ENCODE measurements at places on chromosomes 5 and 9. TPM values are rescaled to one million over a fixed set of nuclear protein-coding genes. Genes with fewer than 3 reads are reported as not detected.
A peak's percentile ranks its signal among the peaks of the same experiment; 100 is the strongest.

The DELE1 gene
- 55.7 TPM for total RNA-seq

The SPATA31D4 gene
- not detected for total RNA-seq

The SECISBP2 gene
- total RNA-seq: 24.2 TPM

The CDH6 gene
- not detected for total RNA-seq

The DNAI1 gene
- total RNA-seq: not detected

The LCN15 gene
- total RNA-seq: not detected

The GRPEL2 gene
- total RNA-seq: 28.0 TPM

The NMUR2 gene
- not detected for total RNA-seq

GRCh38 chr5:112174959-112175594 is 244.0 kb downstream of the EPB41L4A start:
- peak; percentile 57 for DNase-seq

DNA sequence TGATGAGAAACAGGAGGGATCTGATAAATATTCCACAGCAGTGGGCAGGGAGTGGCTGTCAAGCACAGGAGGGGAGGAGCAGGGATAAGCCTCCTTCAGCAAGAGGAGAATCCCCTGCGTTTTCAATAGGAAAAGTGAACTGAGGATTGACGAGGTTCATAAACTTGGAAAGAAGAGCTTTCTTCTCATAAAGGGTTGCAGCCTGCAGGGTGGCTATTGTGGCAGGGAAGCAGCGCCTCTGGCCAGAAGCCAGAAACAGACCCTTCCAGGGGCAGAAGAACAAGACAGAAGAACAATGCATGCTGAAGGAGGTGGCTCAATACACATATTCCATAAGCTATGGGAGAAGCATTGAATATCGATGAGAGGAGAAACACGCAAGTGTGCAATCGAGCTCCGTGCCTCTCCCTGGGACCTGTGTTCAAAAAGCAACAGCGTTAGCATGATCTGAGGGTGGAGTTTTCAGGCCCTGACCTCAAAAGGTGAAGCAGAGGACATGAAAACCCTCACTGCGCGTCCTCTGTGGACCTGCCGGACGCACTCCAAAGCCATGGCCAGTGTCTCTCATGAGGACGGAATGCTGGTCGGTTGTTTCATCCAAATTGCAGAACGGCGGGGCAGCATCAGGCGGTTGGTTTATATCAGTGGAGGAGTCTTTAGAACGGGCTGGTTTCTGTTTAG is 67.6 kb downstream of the ANKRD33B start:
- no peak for DNase-seq

DNA sequence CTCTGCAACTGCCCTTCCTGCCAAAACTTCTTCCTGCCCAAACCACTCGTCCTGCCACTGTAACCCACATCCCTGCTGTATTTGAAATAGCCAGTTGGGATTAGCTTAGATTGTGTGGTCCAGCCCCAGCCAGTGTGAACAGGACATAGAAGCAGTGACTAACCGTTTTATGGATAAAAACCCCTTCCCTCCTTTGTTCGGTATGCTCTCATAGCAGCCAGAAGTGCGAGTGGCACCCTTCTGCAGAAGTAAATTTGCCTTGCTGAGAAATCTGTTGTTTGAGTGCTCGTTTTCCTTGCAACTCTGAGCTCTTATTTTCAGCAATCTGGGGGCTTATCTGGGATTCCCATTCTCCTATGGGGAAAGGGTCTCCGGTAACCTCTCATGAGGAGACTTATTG is 470.0 kb downstream of the PRDM9 start:
- peak; percentile 15 for DNase-seq

GRCh38 chr9:19785230-19785629 is 3.6 kb downstream of the SLC24A2 start:
- DNase-seq: no peak

DNA sequence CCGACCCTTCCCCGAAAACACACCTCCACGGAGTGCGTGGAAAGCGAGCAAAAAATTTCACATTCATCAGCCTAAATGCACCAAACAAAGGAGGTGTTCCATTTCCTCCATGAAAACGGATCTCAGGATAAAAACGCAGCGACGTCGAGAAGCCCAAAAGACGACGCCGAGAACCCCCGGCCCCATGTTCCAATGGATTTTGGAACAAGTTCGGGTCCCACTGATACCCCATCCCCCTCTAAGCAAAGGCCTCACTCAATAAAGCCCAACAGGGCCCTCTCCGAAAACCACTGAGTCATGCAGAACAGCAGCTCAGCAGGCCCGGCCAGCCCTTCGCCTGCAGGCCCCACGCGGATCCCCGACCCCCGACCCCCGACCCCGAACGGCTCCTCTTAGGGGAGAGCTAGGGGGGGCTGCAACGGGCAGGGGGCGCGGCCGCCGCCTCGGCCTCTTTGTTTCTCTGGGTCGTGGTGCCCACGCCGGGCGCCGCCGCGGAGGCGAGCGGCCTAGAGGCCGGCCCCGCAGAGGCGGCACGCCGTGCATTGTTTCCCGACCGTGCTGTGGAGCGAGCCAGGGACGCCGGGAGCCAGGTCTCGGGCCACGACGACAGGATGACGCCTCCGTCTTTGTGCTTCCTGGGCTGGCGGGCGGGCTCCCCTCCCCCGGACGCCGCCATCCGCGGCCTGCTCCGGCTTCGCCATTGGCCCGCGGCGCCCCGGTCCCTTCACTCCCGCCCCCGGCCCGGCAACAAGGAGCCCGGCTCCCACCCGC is 915 bp downstream of the ZFAND5 start:
- peak; percentile 32 for DNase-seq

GRCh38 chr5:112682621-112683061 is 55.0 kb upstream of the APC start:
- peak; percentile 29 for DNase-seq

DNA sequence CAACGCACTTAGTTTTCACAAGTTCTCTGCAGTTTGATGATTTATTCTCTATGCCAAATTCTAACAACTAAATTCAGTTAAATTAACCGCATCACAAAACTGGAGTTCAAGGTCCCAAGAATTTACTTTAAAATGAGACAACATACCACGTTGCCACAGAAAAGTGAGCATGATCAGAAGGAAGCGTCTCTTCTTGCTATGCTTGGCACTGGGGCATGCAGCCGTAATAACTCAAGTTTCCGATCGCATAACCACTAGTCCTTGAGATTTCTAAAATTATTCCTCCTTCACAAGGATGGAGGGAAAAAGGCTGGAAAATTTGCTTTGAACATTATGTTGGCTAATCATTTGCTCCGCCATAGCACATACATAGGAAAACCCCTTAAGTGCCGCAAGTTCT is 13.9 kb downstream of the NFIB start:
- no peak for DNase-seq

GRCh38 chr5:150485693-150486401 is 22.1 kb upstream of the NDST1 start:
- DNase-seq: peak; percentile 32

DNA sequence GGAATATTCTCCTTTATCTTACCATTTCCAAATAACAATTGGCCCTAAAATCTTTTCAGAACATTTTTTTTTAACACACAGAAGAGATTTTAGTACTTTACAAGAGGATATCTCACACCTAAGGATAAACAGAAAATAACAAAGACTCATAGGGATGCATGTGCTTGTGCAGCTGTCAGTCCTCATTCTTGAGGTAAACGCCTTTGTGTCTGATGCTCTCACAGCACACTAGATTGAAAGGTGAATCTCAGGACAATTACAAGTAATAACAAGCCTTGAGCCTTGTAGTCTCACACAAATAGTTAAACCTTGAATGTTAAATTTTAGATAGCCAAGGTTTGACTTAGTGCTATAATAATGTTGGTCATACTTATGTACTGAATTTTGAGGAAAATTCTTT is 439.2 kb downstream of the PTPRD start:
- no peak for DNase-seq

GRCh38 chr5:53956632-53957031 is 353.7 kb downstream of the ARL15 start:
- no peak for DNase-seq

DNA sequence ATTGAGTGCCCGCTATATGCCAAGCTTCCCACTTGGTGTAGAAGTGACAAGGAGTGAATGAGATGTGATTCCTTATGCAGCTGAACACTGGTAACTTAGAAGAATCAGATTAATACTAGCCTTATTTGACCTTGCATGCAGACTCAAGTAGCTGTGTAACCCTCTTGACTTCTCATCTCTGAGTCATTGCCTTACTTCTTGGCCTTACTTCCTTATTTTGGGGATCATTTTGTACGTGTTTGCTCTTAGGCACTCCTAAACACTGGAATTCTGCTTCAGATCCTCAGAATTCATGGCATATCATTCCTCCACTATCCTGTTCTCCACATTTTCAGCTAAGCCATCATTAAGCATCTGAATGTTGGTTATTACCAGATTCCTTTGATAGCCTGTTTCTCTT is 948.9 kb upstream of the ARRDC3 start:
- peak; percentile 52 for DNase-seq

DNA sequence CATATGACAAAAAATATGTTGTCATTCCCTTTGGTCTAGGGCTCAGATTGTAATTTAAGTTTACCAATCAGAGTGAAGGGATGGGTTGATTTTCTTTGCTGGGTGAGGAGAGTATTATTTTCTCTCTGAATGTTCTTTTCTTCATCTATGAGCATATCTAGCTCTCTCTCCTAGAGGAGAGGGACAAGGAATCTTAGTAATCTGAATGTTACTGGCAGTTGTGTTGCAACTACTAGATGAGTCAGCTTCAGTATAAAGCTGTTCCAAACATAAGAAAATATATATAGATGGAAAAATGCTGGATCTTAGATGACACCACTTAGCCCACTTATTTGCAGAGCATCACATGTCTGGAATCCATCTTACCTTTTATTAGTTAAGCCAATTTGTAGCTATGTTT is 259.3 kb downstream of the TUSC1 start:
- peak; percentile 29 for DNase-seq
